Activated T-helper 1 cell treated with anti-CD3 and anti-CD28 coated beads, Interleukin-12 subunit alpha, Interleukin-12 subunit beta, Interleukin-2, Interleukin-4 antibody, amounts not matched to agents 30 ng/mL and 10 ng/mL and 1 ng/mL, durations not matched to agents 14 hours and 24 hours and 36 hours (primary cell): ENCODE measurements at places on chromosomes 3 and 15.

- no peak for DNase-seq
Measured at GRCh38 chr3:109316162-109316730, at the start of gene DPPA2. DPPA2 (minus strand) TSS chr3:109316517; CDS start chr3:109314542, 1,975 bp downstream.

- DNase-seq, result no peak
Measured at GRCh38 chr15:90837094-90837493, 31.3 kb upstream of the FURIN start.

DNA sequence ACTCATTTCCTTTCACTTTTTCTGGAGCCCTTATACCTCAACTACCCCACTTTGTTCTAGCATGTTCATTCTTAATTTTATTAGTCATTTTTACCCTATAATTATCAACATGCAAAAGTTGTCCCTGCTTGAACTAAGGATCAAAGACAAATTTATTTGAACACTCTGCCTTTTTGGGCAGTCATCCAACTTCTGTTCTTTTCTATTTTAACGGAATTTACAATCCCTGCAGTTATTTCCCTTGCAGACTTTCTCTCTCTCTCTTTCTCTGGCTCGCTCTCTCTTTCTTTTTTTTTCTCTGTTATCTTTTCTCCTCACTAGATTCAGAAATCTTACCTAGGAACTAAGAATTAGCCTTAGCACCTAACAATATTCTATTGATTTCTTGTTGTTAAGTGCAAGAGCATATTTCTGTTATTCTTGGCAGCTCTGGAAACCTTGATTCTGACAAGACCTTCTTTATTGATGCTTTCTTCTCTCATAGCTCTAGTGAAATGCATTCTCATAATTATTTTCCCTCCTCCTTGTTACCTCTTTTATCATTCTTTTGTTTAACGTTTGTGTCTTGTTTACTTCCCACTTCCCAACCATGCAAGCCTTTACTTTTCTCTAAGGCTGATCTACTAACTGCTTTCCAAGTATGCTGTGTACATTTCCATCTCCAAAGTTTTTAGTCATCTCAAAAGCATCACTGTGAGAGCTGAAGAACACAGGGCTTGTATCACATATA, 951.6 kb downstream of the DIPK2A start:
- no peak for DNase-seq

DNA sequence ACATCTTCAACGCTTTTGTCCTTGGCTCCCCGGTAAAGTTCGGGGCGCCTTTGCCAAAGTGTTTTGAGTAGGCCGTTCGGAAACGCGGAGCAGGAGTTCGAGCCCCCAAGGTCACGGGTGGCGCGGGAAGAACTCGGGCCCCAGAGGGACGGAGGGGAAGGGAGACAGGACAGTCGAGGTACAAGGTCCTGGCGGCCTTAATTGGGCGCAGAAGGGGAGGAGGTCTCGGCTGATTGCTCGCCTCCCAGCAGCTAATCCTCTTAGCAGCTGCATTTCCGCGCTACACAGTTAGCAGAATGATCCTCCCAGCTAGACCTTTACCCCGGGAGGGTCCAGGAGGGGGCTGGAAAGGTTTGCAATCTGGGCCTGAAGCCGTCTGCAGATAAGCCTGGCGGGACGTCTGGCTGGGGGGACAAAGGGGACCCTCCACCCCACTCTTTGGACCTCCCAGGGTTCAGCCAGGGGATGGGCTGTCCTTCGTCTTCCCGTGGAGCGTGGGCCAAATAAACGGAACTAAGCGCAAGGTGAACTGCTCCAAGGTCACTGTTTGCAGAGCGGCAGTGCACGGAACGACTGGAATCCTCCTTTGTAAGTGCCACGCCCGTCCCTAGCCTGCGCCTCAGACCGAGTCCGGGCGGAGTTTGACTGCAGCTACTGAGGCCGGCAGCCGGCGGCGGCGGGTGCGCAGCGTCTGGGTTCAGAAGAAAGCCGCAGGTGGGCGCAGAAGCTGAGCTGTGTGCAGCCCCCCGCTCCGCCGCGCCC, 7.2 kb downstream of the EOMES start:
- no peak for DNase-seq

DNA sequence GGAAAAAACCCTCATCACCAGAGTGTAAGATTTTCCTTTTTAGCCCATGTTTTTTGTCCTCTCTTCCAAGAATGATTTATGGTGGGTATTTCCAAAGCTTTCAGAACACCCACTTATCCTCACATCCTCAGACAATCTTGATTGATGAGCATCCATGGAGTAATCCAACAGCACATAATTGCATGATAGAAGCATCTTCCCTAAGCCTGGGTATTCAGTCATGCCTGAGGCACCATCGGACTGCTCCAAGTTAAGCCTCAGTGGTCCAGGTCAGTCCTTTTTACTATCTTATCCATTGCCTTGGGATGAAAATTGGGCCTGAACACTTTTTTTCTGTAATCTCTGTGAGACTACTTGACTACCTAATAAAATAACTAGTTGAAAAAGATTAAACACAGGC, 676.0 kb upstream of the SEMA6D start:
- no peak for DNase-seq

DNA sequence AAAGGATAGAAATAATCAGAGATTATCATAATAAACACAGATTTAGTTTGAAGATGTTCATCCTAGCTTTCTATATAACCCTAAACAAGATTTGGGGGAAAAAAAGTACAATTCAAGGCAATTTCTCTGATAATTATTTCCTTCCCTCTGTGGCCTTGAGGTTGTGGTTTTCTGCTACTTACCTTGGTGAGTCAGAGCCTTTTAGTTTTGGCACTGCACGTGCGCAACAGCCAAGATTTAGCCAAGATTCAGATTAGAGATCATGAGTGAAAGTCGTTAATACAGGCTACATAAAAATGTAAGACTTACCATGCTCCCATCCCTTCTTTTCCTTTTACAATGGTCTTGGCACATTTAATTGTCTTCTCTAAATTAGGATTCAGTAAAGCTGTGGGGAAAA, 6.7 kb downstream of the LYZL4 start:
- no peak for DNase-seq

- DNase-seq, result no peak
Measured at GRCh38 chr3:143750841-143751240, 97.4 kb downstream of the SLC9A9 start.

GRCh38 chr3:100144255-100144866, 30.1 kb upstream of the FILIP1L start:
- DNase-seq, result peak; percentile 22

- DNase-seq, result no peak
Measured at GRCh38 chr3:56903231-56903782, 101.6 kb upstream of the ARHGEF3 start.

DNA sequence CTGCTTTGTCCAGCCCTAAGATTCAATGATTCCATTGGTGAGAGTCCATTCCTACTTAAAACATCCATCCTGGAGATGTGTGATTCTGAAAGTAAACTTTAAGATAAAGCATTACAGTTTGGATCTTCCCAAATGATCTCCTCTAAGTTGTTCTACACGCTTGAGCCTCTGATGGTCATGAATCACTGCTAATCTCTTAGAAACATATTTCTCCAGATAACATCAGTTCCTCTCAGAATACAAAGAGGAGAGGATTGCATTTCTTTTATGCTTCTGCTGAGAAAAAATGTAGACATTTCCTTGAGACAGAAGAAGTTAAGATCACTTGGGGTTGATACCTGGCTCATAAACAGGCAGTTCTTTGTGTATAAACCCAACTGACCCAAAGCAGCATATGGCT, 281.2 kb upstream of the DPH6 start:
- DNase-seq, result no peak

DNA sequence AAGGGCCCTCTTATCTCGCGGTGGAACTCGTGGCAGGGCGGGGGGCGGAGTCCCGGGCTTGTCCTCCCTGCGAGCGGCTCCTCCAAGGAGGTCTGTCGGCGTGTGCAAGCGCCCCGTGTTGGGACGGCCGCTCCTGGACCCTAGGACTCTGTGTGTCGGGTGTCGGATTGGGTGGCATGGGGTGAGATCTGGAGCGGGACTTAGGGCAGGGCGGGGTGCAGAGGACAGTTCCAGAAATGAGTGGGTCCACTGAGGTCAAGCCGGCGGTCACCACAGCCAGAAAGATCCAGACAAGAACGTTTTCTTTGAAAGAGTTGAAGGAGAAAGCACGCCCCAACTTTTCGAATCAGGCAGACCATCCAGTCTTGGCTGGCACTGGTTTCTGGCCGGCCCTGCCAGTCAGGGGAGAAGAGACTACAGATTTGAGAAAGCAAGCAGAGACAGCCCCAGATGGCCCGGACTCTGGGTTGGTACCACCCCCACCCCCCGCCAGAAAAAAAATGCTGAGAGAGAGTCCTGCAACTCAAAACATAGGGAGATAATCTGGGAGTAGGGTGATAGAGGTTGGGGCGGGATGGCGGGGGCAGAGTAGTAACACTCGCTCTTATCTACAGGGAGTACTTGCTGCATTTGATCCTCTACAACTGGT, 784 bp upstream of the CISH start:
- no peak for DNase-seq
